BJ (cell line): ENCODE measurements at places on chromosomes 12 and 14.

DNA sequence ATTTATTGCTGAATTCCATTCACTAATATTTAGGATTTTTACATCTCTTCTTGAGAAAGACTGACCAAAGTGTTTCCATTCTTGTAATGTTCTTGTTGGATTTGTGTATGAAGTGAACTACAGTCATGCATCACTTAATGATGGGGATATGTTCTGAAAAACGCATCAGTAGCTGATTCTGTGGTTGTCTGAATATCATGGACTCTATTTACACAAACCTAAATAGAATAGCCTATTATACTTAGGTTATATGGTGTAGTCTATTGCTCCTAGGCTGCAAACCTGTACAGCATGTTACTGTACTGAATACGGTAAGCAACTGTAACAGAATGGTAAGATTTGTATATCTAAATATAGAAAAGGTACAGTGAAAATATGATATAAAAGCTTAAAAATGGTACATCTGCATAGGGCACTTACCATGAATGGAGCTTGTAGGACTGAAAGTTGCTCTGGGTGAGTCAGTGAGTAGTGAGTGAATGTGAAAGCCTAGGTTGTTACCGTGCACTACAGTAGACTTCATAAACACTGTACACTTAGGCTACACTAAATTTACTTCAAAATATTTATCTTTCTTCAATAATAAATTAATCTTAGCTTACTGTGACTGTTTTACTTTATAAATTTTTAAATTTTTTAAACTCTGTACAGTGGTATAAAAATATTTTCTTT is 27.6 kb upstream of the P2RX4 start:
- DNase-seq, result no peak

DNA sequence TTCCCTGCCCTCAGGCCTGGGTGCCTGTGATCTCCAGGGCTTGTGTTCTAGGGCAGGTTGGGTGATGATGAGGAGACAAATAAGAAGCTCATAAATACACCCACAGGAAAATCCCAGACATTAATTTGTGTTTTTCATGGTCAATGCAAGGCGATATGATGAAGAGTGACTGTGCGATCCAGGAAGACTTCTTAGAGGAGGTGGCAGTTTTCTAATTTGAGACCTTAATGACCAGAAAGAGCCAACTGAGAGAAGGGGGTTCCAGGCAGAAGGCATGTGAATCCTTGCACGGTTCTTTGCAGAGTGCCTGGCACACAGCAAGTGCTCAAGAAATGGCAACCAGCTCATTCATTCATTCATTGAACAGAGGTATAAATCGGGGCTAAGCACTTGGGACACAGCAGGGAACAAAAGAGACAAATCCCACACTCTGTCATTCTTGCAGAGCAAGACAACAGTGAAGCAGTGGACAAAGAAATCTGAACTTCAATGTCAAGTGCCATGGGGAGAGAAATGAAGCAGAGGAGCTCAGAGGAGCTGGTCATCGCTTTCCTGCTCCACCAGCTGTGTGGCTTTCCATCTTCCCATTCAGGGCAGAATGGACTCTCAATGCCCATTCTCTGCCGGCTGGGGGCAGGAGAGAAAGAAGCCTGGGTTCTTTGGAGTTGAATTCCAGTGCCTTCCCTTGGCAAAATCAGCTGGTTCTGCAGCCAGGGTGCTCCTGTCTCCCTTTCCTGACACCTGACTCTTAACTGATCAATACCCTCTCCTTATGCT is 128.3 kb downstream of the AACS start:
- DNase-seq, result no peak

DNA sequence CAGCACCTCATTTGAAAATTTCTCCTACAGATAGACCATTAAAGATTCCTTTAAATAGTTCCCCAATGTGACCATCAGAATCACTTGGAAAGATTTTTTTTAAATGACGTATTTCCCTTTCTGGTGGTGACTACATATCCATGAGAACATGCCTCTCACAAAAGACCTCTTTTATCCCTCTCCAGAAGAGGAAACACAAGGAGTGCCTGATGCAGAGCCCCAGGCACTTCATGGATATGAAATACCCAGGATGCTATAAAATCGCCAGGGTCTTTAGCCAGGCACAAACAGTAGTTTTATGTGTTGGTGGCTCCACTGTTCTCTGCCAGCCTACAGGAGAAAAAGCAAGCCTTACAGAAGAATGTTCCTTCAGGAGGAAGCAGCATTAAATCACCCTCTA is 97.1 kb downstream of the ETNK1 start:
- no peak for DNase-seq

DNA sequence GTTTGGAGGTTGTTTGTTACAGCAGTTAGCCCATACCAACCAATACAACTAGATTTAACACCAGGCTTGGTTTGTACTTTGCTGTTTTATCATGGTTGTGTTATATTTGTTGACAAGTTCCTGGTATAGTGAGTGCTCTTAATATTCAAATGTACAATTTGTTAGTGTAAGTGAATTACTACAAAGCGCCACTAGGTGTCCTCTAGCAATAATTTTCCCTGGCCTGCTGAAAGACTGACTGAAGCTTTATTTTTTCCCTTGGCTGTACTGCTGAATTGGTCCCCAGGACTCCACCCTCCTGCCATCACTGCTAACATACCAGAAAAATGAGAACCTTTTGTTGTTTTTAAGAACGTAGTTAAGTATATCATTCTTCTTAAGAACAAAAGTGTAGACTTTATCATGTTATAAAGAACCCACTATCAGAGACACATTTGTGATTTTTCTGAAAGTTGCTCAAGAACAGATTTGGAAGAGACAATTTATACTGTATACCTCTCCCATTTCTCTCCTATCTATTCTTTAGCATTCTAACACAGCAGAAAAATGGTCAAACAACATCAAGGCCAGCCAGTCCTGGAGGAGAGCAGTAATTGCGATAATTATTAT is 75.3 kb upstream of the FAR2 start:
- DNase-seq, result no peak

DNA sequence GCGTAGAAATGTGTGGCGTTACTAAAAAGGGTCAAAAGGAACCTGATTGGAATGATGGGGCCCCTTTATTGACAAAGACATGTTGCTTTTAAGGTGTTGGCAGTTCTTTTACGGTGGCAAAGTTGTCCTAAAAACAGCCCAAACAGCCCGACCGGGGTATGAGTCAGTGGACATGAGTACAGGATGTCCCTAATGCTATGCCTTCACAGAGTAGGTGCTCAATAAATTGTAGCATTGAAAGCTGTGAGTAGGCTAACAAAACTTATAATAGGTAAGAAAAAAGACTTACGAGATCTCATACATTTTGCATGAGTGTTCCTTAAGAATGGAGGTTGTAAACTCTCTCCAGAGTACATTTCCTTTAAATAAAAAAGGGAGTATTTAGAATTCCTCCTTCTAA is 2.6 kb downstream of the ELK3 start:
- DNase-seq, result no peak

- DNase-seq, result no peak
Measured at GRCh38 chr12:78009031-78009430, 178.3 kb downstream of the NAV3 start.

DNA sequence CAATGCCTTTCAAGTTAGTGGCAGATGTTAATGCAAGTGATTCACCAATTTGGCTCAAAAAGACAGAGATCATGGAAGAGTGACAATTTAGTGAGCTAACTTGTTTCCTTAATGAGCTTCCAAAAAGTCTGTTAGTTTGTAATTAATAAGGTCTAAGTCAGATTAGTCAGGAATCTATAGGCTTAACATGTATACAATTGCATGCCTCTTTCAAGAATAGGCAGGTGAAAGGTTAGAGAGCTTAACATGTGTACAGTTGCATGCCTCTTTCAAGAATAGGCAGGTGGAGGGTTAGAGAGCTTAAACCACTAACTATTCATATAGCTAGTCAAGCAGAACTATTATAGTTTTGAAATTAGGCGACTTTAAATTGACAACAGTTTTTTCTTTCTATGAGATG is 663.8 kb downstream of the C12orf50 start:
- no peak for DNase-seq

GRCh38 chr14:71056168-71056567 is 148.9 kb downstream of the PCNX1 start:
- no peak for DNase-seq

GRCh38 chr12:124321556-124322270 is 26.8 kb downstream of the RFLNA start:
- no peak for DNase-seq

DNA sequence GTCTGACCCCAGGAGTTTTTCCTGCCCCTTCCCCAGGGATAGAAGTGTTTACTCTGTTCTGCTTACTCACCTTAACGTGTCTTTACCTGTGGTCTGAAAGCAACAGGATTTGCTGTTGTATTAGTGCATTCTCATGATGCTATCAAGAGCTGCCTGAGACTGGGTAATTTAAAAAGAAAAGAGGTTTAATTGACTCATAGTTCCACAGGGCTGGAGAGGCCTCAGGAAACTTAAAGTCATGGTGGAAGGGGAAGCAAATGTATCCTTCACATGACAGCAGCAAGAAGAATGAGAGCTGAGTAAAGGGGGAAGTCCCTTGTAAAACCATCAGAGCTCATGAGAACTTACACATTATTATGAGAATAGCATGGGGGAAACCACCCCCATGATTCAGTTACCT is 240.4 kb downstream of the SNAPC1 start:
- DNase-seq, result no peak

DNA sequence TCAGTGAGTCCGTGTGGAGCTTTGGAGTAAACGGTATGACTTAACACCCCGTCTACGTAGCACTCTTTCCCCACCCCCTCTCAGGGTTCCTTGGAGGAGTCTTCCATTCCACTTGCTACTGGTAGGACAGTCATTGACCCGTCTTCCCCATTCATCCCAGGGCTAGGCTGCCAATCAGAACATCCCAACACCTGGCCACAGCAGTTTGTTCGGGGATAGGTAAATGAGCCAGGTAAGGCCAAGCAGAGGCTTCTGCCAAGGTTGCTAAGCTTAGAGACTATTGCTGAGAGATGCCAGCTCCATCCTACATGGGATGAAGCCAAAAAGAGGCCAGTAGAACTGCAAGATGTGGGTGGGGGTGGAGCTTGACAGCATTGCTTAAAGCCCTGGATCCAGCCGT is 130.8 kb downstream of the BCL11B start:
- no peak for DNase-seq

- no peak for DNase-seq
Measured at GRCh38 chr12:263574-263973, 938 bp upstream of the SLC6A13 start.
